Cardiac septum (tissue), 1 donor: ENCODE measurements at places on chromosomes 2 and 18.
A peak's percentile ranks its signal among the peaks of the same experiment; 100 is the strongest.

DNA sequence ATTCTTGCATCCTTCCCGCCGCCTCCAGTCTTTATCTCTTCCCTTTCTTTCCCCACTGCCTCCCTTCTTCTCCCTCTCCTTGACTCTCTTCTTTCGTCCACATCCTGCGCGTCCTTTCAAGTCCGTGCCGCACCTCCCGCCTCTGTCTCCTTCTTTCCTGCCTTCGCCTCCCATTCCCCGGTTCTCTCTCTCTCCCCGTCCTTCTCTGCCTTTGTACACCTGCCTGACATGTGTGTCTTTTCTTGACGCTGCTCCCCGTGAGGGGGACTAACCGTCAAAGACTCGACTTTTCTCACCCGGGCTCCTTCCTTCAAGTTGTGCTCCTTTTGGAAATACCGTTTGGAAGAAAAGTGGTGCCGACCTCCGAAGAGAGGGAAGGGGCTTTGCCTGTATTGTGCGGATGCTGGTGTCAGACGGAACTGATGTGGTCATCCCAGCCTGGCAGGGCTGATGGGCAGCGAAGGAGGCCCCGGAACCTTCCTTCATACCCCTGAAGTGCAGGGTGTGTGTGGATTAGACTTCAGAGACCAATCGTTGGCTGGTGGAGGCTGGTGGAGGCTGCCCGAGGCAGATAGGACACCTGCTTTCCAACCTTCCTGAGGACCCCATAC lies 879 bp downstream of the TMEM178A start:
- no peak for DNase-seq

- peak; percentile 58 for DNase-seq
Observed at GRCh38 chr2:69993048-69993565, 31.7 kb upstream of the ASPRV1 start.

DNA sequence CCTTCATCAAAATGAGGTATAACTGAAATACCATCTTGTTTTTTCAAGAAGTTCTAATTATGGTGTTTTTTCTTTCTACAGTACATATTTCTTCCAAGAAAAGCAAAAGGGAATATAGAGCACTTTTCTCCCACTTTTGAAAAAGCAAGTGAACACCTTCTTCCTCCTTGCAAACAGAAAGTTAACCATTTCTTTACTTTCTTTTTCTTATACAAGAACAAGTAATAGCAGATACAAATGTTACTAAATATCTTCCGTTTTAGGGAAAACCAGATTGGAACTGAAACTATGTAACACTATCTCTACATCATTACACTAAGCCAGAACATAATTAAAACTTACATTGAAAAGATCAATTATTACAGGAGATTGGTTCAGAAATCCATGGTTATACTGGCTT lies 44.0 kb downstream of the COBLL1 start:
- DNase-seq, result no peak

- DNase-seq, result no peak
Observed at GRCh38 chr2:146785101-146785500, 1059.7 kb upstream of the ACVR2A start.

GRCh38 chr18:61949946-61950345 lies 57.1 kb upstream of the RNF152 start:
- DNase-seq, result no peak

GRCh38 chr2:180352620-180353019 lies 345.5 kb upstream of the CWC22 start:
- no peak for DNase-seq

DNA sequence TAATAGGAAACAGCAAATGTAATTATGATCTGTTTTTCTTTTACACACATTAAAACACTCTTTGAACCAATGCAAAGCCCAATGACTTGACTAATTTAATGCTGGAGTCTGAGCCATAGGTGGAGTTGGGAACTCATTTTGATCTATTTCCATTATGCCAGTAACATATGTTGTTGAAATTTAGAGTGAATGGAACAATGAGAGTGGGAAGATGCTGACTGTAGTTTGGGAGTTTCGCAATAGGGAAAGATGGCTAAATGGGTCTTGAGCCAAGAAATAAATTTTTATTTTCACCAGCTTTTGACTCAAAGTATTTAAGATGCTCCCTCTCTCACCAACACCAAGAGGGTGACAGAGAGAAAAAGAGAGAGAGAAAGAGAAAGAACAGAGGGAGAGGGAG lies 246.7 kb downstream of the DLGAP1 start:
- no peak for DNase-seq

- no peak for DNase-seq
Observed at GRCh38 chr2:10584843-10585475, 104.8 kb downstream of the NOL10 start.

DNA sequence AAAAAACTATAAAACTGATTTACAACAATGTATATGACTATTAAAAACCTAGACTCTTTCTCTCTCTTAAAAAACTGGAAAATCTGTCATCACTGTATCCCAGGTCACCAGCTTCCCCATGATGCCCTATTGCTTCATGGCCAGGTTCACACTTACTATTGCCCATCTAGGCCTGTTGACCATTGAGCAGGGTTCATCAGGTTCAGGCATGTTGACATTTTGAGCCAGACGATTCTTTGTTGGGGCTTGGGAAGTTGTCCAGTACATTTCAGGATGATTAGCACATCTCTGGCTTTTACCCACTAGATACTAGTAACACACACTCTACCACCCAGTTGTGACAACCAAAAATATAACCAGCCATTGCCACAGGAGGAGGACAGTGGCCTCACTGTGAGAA lies 26.9 kb upstream of the RAB27B start:
- DNase-seq, result no peak

GRCh38 chr2:196123679-196124373 lies 47.6 kb downstream of the STK17B start:
- no peak for DNase-seq

DNA sequence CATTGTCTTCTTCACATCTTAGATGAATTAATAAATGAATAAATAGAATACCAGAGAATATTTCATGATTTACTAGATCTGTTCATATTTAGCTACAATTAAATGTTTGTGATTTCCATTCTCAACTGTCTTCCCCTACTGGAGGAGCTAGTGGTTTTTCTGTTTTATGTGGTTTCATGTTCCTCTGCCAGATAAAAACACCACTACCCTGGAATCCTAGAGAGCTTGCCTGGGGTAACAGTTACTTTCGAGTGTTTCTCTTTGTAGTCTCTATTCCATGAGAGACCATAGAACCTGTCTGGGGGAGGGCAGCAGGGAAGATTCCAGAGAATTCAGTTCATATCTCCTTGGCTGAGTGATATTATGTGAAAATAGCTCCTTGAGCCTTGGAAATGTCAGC lies 349.2 kb downstream of the INSIG2 start:
- no peak for DNase-seq
